Mesothelial cell of epicardium (in vitro differentiated cells): ENCODE measurements at places on chromosomes 5 and 9. TPM values are rescaled to one million over a fixed set of nuclear protein-coding genes. Genes with fewer than 3 reads are reported as not detected.
A peak's percentile ranks its signal among the peaks of the same experiment; 100 is the strongest.

The ZDHHC11 gene
- total RNA-seq: 9.7 to 13.3 TPM (median 11.4 TPM) in 3 replicates

The IFNA4 gene
- not detected in 3 replicates for total RNA-seq

The RASA1 gene
- total RNA-seq: 36.6 to 37.8 TPM (median 37.1 TPM) in 3 replicates

The RALGPS1 gene
- 25.6 to 29.5 TPM (median 26.9 TPM) in 3 replicates for total RNA-seq

The TAS2R1 gene
- total RNA-seq: not detected in 3 replicates

The ADAMTSL2 gene
- 6.2 to 7.0 TPM (median 6.5 TPM) in 3 replicates for total RNA-seq

The FAM169A gene
- total RNA-seq: 22.6 to 23.7 TPM (median 23.5 TPM) in 3 replicates

The TSLP gene
- 0.32 to 0.47 TPM (median 0.42 TPM) in 3 replicates for total RNA-seq

The MSX2 gene
- 83.9 to 86.9 TPM (median 85.2 TPM) in 3 replicates for total RNA-seq

The LEAP2 gene
- 1.9 to 2.6 TPM (median 1.9 TPM) in 3 replicates for total RNA-seq

The SLC6A3 gene
- total RNA-seq: 0.04 to 0.07 TPM in 2 of 3 replicates, not detected in the other

The ANKRD31 gene
- 1.1 to 1.4 TPM (median 1.3 TPM) in 3 replicates for total RNA-seq

- DNase-seq: no peak
These were observed 86.9 kb downstream of the RAPGEF6 start for GRCh38 chr5:131548176-131548575.

GRCh38 chr9:94983552-94983951 lies 257.1 kb downstream of the AOPEP start:
- no peak for DNase-seq

- no peak for DNase-seq
These were observed 41.9 kb downstream of the NEK6 start for GRCh38 chr9:124299515-124300090.

- DNase-seq: no peak
These were observed 151.6 kb downstream of the SLIT3 start for GRCh38 chr5:169149317-169149716.

- DNase-seq: peak; percentile 98
These were observed 493 bp upstream of the IL6ST start for GRCh38 chr5:55994998-55995914.

DNA sequence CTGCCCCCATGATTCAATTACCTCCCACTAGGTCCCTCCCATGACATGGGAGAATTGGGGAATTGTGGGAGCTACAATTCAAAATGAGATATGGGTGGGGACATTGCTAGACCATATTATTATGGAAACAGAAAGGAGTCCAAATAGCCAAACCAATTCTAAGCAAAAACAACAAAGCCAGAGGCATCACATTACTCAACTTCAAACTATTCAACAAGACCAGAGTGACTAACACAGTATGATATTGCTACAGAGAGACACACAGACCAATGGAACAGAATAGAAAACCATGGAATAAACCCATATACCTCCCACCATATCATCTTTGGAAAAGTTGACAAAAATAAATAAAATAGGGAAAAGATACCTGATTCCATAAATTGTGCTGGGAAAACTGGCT lies 710.5 kb upstream of the CDH9 start:
- DNase-seq: no peak

- no peak for DNase-seq
These were observed 37.5 kb downstream of the ZCCHC7 start for GRCh38 chr9:37157726-37158377.

DNA sequence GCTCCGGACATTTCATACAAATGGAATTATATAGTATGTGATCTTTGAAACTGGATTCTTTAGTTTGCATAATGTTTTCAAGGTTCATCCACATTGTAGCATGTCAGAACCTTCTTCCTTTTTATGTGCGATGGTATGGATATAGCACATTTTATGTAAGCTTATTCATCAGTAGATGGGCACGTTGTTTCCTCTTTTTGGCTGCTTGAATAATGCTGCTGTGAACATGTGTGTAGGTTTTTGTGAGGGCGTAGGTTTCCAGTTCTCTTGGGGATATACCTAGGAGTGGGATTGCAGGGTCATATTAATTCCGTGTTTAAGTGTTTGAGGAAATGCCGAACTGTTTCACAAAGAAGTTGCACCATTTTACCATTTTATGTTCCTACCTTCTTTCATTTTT lies 187.8 kb downstream of the NR3C1 start:
- no peak for DNase-seq

- DNase-seq: no peak
These were observed 140.1 kb upstream of the PPP1R26 start for GRCh38 chr9:135339378-135339973.

GRCh38 chr5:11525020-11525419 lies 379.2 kb downstream of the CTNND2 start:
- DNase-seq: no peak

DNA sequence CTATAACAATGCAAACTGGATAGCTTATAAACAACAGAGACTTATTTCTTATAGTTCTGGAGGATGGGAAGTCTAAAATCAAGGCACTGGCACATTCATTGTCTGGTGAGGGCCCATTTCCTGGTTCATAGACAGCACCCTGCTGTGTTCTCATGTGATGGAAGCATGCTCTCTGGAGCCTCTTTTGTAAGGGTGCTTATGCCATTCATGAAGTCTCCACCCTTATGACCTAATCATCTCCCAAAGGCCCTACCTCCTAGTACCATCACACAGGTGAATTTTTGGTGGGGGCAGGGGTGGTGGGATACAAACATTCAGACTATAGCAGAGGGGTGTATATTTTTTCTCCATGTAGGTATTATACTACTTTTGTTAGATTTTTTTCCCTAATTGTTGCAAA lies 92.4 kb downstream of the UNC13B start:
- no peak for DNase-seq

DNA sequence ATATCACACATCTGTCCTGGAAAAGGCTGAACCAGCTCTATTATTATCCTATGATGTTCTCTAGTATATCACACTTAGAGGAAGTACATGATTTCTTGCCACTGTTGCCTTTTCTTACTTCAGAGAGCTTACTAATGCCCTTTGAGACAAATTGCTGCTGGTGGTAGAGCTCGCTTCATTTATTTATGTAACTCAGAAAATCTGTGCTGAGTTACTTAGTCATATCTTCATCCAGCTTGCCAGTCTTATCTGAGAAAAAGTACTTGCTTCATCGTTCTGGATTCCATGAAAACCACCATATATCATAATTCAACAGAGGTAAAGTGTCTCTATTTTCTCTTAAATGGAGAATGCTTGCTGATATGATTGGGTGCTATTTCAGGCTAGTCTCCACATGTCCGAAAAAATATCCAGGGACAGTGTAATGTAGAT lies 26.6 kb downstream of the PTPDC1 start:
- no peak for DNase-seq

DNA sequence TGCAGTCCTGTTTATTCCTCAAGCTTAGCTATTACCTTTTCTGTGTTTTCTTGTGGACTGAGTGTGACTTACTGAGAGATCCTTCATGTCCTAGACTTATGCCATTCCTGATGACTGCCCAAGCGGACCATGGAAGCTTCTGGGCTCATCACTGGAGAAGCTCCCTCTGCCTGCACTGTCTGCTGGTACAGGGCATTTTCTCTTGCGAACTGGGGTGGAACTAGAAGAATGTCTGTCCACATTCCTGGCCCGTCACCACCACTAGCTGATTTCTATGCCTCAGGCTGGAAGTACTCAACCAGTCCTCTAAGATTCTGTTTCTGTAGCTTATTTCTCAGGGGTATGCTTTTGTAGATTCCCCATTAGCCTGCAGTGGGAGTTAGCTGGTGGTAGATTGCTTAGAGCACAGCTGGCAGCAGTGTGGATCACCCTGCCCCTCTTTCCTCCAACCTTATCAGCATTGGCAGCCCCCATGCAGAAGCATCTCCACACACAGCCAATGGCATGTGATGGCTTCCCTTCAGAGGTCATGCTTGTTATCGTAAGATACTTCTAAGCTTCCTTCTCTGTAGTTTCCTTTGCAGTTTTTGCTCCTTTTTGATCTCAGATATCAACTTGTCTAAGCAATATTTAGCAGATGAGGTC lies 12.4 kb downstream of the SLC36A1 start:
- no peak for DNase-seq

GRCh38 chr5:114038756-114039155 lies 323.1 kb upstream of the KCNN2 start:
- DNase-seq: no peak

- DNase-seq: peak; percentile 56
These were observed 802 bp downstream of the ITGA2 start for GRCh38 chr5:52989781-52990527.

GRCh38 chr5:160547061-160547460 lies 125.4 kb downstream of the PTTG1 start:
- DNase-seq: no peak

- DNase-seq: no peak
These were observed 264.8 kb upstream of the TRIM32 start for GRCh38 chr9:116422119-116422979.

DNA sequence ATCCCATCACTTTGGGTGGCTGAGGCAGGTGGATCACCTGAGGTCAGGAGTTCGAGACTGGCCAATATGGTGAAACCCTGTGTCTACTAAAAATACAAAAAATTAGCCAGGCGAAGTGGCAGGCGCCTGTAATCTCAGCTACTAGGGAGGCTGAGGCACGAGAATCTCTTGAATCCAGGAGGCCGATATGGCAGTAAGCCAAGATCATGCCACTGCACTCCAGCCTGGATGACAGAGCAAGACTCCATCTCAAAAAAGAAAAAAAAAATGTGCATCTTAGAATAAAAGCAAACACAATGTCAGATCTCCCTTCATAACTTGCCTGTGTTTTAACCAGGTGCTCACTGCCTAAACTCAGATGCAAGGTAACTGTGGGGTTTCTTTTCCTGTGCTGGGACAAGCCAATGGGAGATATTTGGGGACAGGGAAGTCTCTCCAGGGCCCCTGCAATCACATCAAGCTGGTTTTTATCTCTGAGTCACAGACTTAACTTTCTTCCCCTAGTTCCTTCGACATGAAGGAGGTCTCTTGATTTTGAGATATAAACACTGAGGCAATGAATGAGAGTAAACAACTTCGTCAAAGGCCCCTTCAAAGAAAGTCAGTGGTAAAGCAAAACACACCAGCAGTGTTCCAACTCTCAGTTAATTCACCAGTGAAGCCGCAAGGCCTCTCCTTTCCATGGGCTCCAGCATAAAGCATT lies 99.1 kb downstream of the SNX18 start:
- no peak for DNase-seq
